Activated T-cell treated with anti-CD3 and anti-CD28 coated beads for 24 hours (primary cell): ENCODE measurements at places on chromosomes 2 and 18.

DNA sequence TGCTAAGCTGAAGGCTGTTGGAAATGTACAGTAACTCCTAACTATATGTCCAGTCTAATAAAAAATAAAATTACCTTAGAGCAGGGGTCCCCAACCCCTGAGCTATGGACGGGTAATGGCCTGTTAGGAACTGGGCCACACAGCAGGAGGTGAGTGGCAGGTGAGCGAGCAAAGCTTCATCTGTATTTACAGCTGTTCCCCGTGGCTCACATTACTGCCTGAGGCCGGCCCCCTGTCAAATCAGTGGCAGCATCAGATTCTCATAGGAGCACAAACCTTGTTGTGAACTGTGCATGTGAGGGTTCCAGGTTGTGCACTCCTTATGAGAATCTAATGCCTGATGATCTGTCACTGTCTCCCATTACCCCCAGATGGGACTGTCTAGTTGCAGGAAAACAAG is 73.1 kb upstream of the CXCR4 start:
- no peak for DNase-seq

DNA sequence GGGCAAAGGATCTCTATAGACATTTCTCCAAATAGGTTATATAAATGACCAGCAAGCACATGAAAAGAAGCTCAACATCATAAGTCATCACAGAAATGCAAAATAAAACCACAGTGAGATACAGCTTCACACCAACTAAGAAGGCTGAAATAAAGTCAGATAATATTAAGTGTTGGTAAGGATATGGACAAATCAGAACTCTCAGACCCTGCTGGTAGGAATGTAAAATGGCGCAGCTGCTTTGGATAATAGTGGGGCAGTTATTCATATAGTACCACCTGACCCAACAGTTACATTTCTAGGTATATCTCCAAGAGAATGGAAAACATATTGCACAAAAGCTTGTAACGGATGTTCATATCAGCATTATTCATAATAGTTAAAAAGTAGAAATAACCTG is 14.0 kb downstream of the EPB41L5 start:
- DNase-seq, result no peak

GRCh38 chr18:76275727-76276313 is 219.2 kb downstream of the ZNF516 start:
- no peak for DNase-seq

- DNase-seq, result no peak
Measured at GRCh38 chr2:152743002-152743401, 24.6 kb downstream of the ARL6IP6 start.

- DNase-seq, result no peak
Measured at GRCh38 chr2:229456091-229456490, 185.0 kb upstream of the PID1 start.

- DNase-seq, result no peak
Measured at GRCh38 chr2:197011801-197012641, 85.5 kb upstream of the PGAP1 start.

GRCh38 chr2:96074156-96074555 is 39.4 kb upstream of the GPAT2 start:
- DNase-seq, result no peak

GRCh38 chr2:179595284-179595683 is 266.1 kb downstream of the ZNF385B start:
- no peak for DNase-seq

DNA sequence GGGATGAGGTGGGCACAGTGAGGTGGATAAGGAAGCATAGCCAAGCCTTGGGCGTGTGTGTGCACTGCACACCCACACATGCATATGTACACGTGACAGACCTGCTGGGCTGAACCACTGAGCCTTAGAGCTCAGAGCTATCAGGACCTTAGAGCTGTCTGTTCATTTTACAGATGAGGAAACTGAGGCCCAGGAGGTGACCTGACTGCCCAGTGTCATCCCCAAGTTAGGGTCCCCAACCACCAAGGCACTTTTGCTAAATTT is 8.2 kb upstream of the SNED1 start:
- DNase-seq, result no peak

DNA sequence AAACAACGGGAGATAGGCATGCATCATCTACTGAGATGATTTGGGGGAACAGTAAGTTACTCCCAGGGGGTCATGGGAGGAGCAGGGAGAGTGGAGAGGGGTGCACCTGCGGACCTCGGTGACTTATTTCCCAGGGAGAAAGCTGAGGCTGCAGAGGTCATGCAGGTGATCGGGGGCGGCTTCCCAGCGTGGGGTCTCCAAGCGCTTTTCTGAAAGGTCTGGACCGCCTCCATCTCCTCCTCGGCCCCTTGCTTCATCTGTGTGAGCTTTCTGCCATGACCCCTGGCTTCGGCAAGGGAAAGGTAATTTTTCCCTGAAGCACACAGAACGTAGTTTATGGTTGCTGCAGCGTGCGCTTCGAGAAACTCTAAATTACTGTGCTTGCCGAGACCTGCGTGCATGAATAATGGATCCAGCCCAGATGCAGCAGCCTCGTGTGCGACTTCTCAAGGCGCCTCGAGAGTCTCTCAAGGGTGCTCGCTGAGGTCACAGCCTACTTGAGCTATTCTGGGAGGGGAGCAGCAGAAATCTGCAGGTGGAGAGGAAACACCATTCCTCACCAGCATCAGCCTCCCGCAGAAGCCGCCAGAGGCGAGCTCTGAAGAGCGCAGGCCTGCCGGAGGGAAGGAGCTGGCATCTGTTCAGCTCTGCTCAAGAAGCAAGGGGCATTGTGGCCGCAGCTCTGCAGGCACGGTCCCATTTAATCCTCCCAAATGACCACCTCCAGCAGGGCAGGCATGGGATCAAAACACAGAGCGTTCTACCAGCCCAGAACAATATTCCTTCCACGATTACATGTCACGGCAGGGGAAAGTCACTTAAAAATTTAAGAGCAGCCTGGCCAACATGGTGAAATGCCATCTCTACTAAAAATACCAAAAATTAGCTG is 308.4 kb upstream of the MYT1L start:
- no peak for DNase-seq

DNA sequence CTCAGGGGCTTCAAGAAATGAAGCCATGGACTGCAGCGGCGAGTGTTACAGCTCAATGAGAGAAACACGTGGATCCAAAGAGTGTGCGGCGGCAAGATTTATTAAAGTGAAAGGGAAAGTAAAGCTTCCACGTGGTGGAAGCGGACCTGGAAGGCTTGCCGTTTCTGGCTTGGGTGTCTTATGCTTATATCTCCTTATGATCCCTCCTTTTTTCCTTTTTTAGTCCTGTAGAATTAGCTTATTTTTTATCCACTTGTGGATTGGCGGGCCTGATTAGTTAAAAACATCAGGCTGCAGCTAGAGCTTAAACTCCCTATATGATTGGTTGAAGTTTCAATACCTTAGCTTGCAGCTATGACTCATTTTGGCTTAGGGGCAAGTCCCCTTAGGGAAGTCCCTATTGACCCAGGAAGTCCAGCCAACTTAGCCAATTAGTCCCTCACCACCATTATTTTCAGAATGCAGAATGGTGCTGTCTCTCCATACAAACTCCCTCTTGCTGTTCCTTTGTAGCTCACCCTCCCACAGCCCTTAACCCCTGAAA is 11.6 kb upstream of the HNMT start:
- DNase-seq, result no peak

- DNase-seq, result no peak
Measured at GRCh38 chr2:189485146-189485545, 43.9 kb downstream of the WDR75 start.

DNA sequence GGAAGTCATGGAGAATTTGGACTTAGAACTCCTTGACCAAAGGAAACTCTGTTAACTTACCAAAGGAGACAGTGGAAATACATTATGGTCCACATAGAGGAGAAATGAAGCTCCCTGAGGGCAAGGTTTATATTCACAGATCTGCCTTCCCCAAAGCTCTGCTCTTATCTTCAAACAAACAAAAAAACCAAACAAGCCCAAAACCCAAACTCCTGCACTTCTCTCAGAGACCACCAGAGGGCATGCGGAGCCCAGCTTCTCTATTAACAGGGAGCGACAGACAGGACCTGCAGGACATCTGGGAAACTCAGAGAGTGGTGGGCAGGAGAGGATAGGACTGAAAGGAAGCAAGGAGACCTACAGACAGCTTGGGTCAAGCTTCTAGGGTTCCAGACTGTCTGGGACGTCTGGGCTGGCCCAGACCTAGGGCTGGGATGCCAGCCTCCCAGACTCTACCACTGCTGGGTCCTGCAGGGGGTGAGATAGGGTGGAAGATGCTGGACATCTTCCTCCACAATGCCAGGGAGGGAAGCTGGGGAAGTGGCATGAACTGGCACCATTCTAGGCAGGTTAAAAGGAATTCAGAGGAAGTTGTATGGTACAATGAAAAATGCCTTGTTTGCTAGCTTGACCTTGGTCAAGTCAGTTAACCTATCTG is 4.0 kb upstream of the WNT10A start:
- DNase-seq, result peak; percentile 65

- DNase-seq, result no peak
Measured at GRCh38 chr18:50374220-50374752, 560 bp upstream of the SKA1 start.

DNA sequence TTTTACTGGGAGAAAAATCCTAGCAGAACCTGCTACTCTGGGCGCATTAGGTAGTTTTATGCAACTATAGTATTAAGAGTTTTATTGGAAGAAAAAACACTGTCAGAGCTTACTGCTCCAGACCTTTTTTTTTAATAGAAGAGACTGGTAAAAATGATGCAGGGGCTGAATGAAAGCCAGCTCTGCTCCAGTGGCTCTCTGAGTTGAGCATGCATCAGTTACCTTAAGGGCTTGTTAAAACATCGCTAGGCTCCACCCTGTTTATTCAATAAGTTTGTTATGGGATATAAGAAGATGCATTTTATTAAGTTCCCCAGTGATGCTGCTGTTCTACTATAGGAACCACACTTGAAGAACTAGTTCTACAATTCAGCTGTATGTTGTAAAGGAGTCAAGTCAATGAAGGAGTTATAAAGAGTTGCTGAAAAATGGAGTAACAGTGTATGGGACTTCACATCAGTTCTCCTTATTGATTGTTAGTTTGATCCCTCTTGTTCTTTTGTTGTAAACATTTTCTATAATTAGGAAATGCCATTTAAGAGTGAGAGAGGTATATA is 13.2 kb downstream of the SNRPG start:
- no peak for DNase-seq

DNA sequence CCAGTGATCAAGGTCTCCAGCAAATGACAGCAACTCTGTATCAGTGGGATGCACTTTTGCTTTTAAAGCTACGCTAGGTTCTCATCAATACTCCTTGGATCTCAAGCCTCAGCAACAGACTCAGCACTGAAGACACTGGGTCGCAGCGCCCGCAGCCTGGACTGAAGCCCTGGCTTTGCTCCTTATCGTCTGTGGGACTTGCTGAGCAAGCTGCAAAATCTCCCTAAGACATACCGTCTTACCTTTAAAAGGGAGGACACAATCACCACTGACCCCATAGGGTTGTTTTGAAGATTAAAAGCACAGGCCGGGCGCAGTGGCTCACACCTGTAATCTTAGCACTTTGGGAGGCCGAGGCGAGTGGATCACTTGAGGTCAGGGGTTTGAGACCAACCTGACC is 8.1 kb downstream of the CYB5A start:
- DNase-seq, result no peak

- DNase-seq, result no peak
Measured at GRCh38 chr2:19574778-19575260, 216.4 kb upstream of the OSR1 start.

GRCh38 chr2:46257476-46257875 is 39.7 kb upstream of the EPAS1 start:
- no peak for DNase-seq

DNA sequence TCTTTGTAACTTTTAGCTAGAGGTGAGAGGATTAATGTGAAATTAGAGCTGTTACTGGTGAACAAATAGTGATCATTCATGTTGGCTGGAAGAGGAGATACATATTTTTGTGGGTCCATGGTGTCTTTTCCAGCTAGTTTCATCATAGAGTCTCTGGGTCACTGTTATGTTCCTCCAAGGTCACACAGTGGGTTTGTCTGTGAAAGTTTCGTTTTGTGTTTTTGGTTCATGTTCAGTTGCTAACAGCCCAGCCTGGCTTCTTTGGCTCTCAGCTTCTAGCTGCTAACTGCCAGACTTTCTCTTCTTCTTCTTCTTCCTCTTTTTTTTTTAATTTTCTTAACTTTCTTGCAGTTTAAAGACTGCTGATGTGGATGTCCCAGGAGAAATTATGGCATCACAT is 480.0 kb upstream of the SYT4 start:
- DNase-seq, result no peak

DNA sequence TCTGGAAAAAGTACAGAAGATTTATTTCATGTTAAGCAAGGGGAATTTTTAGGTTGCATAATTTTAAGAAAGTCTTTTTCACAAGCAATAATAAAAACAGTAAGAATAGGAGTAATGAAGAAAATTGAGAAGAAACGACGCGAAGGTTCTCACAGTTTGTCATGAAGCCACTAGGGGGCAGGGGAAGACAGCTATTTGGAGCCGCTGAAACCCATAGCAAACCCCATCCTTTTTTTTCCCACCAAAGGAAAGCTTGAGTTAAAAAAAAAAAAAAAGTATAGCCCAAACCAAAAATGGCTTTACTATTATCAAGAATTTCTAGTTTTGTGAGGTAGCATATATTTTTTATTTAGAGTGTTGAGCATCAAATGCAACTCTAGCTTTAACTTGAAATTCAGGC is 300.9 kb downstream of the PHLPP1 start:
- DNase-seq, result peak; percentile 40

GRCh38 chr2:26017464-26018183 is 16.3 kb upstream of the RAB10 start:
- no peak for DNase-seq

DNA sequence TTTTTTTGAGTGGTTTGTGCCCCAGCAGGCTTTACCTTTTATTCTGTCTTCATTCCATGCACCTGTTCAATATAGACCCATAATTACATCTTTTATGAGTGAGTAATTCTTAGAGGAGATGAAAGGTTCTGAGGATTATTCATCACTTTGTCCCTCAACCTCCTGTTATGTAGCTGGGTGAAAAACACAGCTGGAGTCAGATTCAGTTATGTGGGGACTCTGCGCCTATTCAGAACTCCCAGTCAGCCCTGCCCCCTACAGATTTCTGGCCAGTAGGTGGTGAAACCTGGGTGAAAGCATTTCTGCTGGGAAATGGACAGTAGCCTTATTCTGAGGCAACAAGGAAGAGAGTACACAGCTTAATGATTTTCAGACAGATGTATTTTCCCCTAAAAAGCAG is 107.8 kb downstream of the MGAT5 start:
- DNase-seq, result no peak

GRCh38 chr2:10740226-10740625 is 18.8 kb downstream of the ATP6V1C2 start:
- no peak for DNase-seq
